Left ventricle myocardium inferior (tissue), 1 donor: ENCODE measurements at places on chromosomes 3 and 15. TPM values are rescaled to one million over a fixed set of nuclear protein-coding genes. Genes with fewer than 3 reads are reported as not detected.

- no peak for DNase-seq
- H3K4me1 ChIP-seq = peaks cover 4% of the 10 kb centered on the region
- H3K36me3 ChIP-seq = no peaks in the 10 kb centered on the region
- peaks cover 24% of the 10 kb centered on the region for H3K27me3 ChIP-seq
- H3K4me3 ChIP-seq = no peak overlapping the region
Measured at GRCh38 chr3:8970971-8971589, 7.8 kb upstream of the RAD18 start.

DNA sequence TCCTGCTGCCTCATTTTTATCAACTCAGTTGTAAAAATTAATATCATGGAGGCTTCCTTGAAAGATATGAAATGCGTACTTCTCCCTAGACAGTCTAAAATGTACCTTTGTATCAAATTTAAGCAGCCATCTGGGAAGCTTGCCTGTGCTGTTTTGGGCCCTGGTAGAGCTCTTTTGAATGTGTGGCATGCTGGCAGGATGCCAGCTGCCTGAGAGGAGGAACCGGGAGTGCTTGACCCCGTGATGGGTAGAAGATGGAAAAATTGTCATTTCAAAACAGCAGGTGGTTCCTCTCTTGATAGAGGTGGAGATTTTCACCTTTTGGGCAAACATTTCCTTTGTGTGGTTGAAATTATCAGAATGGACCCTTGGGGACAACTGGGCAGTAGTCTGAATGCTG lies 245.3 kb downstream of the RPLP1 start:
- H3K36me3 ChIP-seq = no peaks in the 10 kb centered on the region
- no peak overlapping the region for H3K27ac ChIP-seq
- H3K27me3 ChIP-seq = peaks cover 13% of the 10 kb centered on the region
- H3K4me3 ChIP-seq = no peak overlapping the region
- peak; percentile 22 for DNase-seq

DNA sequence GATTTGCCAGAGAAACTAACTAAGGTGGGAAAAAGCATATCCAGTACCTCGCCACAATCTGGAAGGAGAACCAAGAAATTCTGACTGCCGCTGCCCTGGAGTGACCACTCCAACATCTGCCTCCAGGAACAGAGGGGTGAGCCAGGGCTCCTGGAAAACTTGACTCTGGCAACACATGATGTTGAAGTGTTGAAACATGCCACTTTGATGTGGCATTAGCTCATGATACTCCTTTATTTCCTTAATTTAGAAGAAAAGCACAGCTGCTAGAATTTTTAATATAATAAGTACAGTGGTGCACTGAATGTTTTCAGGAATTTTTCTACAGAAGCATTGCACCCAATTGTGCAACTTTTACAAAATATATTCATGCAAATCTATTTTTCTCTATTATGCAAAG lies 109.9 kb upstream of the BCL6 start:
- H3K4me3 ChIP-seq = no peak overlapping the region
- H3K4me1 ChIP-seq = peaks cover 9% of the 10 kb centered on the region
- H3K27me3 ChIP-seq = no peaks in the 10 kb centered on the region
- H3K36me3 ChIP-seq = no peaks in the 10 kb centered on the region
- DNase-seq = no peak
- H3K27ac ChIP-seq = no peak overlapping the region

DNA sequence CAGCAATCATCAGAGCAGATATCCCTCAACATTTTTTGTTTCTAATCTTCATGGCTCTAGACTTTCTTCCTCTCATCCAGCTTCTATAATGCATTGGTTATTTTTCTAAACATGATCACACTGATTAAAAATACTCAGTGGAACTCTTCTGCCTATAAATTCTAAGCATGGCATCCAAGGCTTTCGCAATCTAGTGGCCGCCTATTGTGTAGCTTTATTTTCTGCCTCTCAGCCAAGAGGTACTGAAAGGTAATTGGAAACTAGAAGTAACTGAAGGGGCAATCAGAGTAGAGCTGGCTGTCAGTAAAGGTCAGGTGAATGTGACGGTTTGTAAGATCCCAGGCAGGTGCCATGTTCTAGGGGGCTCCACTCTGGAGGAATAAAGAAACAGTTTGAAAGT lies 33.4 kb downstream of the OXSM start:
- H3K4me3 ChIP-seq = no peak overlapping the region
- no peak overlapping the region for H3K27ac ChIP-seq
- H3K4me1 ChIP-seq = no peaks in the 10 kb centered on the region
- H3K27me3 ChIP-seq = no peaks in the 10 kb centered on the region
- H3K36me3 ChIP-seq = no peaks in the 10 kb centered on the region

DNA sequence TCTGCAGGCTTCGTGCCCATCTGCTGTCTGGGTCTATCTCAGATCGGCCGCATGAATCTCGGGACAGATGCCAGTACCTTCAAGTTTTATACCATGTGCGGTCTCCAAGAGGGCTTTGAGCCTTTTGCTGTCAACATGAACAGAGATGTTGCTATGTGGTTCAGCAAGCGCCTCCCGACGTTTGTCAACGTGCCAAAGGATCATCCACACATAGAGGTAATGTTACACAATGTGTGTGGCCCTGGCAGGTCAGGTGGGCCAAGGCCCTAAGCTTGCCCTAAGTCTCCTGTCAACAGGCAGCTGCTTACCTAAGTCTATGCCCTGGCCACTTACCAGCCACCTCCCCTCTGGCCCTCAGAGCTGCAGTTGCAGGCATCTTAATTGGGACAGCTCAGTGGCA lies 324.0 kb upstream of the CHRM5 start:
- peaks cover 62% of the 10 kb centered on the region for H3K27me3 ChIP-seq
- no peak overlapping the region for H3K27ac ChIP-seq
- DNase-seq = no peak
- no peak overlapping the region for H3K4me3 ChIP-seq
- H3K4me1 ChIP-seq = no peaks in the 10 kb centered on the region
- H3K36me3 ChIP-seq = no peaks in the 10 kb centered on the region

DNA sequence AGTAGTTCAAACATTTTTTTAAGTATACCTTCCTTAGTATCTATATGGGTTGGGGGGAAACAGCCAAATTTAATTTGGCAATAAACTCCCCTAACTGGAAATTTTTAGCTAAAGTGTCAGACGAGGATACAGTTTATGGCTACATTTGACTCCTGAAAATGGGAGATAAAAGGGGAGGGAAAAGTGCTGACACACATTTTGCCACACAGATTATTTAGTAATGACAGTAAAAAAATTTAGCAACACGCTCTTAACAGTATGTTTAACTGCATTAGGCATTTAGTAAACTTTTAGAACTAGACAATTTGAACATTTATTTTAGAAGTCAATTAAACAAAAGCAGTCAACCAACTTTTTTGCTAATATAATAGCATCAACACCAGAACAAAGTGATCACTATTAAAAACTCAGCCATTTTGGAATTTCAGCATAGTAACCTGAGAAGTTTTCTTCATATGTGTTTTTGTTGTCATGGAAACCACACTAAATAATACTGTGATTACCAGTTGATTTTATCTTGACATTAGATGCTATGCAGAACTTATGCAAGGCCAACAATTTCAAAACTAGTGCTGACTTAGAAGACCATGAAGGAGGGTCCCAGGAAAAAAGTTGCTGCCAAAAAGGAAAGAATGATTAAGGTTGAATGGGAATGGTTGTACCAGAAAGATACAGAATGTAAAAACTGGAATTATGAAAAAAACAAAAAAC lies 47.0 kb upstream of the TFG start:
- H3K4me1 ChIP-seq = no peaks in the 10 kb centered on the region
- peaks cover 4% of the 10 kb centered on the region for H3K27me3 ChIP-seq
- H3K4me3 ChIP-seq = no peak overlapping the region
- no peak overlapping the region for H3K27ac ChIP-seq

The RYR3 gene
- total RNA-seq = 0.08 TPM

The COL6A6 gene
- 2.1 TPM for total RNA-seq

The FBXL2 gene
- 1.5 TPM for total RNA-seq

- H3K36me3 ChIP-seq = no peaks in the 10 kb centered on the region
- no peak overlapping the region for H3K27ac ChIP-seq
- peaks cover 22% of the 10 kb centered on the region for H3K4me1 ChIP-seq
- H3K4me3 ChIP-seq = no peak overlapping the region
- no peaks in the 10 kb centered on the region for H3K27me3 ChIP-seq
Measured at GRCh38 chr3:64717872-64718613, 30.2 kb upstream of the ADAMTS9 start.

The FRMD5 gene
- total RNA-seq = 62.4 TPM

The LRRC49 gene
- 86.6 TPM for total RNA-seq

DNA sequence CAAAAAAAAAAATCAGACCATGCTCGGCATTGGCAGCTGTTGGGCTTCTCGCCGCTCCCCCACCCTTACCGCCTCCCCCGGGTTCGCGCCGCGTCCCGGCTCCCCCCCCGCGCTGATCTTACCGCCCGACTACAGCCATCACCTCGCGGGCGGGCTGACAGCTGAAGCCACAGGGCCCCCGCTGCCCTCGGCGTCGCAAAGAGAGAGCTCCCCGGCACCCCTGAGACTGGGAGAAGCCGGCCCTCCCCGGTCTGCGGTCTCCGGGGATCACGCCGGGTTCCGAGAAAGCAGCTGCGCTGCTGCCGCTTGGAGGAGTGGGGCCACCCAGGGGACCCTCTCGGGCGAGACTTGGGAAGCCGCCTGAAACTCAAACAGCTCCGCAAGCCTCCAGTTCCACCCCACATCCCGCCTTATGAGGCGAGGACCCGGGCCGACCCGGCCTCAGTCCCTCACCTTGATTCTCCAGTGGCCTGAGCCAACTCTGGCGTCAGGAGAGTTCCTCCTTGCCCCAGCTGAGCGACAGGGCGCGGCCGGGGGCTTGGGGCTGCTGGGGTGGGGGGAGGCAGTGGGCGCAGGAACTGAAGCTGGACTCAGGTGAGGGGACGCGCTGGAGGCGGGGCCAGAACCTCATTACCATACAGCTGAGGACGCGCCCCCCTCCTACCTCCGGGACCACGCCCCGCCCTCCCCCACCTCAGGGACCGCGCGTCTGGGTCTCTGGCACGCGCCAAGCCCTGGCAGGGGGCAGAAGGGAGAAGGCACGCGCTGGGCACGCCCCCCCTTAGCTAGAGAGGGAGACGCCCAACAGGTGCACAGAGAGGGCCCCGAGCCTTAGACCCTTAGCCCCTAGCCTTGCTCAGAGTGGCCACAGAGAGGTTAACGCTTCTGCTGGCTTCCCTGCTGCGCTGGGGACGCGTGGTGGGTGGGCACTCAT lies 1.0 kb upstream of the DLL4 start:
- peaks cover 17% of the 10 kb centered on the region for H3K36me3 ChIP-seq
- H3K4me1 ChIP-seq = peaks cover 77% of the 10 kb centered on the region
- peak overlapping the region; percentile 92 for H3K27ac ChIP-seq

DNA sequence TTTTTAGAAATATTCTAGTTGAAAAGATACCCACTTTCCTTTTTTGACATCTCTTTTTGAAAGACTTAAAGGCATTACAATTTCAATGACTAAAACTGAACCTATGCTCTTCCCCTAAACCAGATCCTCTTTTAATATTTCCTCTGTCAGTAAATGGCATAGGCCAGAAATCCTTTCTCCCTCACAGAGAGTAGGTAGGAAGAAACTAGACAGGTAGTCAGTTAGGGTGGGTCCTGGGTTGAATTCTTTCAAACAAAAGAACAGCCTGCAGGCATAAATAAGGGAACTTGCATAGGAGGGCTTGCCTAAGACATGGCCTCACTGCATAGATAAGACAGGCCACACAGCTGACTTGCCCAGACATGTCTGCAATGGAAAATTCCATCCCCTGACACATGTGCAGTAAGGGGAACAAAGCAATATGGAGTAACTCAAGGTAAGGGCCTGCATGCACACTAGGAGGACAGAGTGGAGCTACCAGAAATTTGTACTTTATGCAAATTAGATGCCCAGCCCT lies 23.1 kb downstream of the PLSCR5 start:
- H3K27me3 ChIP-seq = no peaks in the 10 kb centered on the region
- H3K27ac ChIP-seq = no peak overlapping the region
- H3K4me1 ChIP-seq = no peaks in the 10 kb centered on the region
- no peaks in the 10 kb centered on the region for H3K36me3 ChIP-seq

GRCh38 chr3:58074997-58075396 lies 66.8 kb downstream of the FLNB start:
- no peak overlapping the region for H3K4me3 ChIP-seq
- H3K4me1 ChIP-seq = peaks cover 28% of the 10 kb centered on the region
- peaks cover 30% of the 10 kb centered on the region for H3K36me3 ChIP-seq
- no peaks in the 10 kb centered on the region for H3K27me3 ChIP-seq

The BRK1 gene
- 99.0 TPM for total RNA-seq
